ENCODE measurements at places on chromosomes 1 and 21.

DNA sequence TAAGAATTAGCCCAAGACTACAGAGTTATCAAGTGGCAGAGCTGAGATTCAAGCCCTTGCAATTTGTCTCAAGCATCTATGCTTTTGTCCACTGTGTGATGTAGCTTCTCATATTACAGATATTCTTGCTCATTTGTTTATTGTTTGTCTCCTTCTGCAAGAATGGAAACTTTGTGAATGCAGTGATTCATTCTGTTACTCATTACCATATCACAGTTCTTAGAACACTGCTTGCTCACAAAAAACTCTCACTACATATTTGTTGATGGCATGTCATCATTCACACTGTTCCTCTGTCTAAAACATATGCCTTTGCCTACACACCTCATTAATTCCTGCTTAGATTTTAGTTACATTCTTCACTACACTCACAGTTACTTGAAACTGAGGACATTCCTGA, 1198.9 kb downstream of the PLA2G4A start:
- no peak for DNase-seq

GRCh38 chr1:3467096-3468036, 12.9 kb downstream of the ARHGEF16 start:
- DNase-seq, result no peak

- DNase-seq, result no peak
Observed at GRCh38 chr1:248621770-248622169, 13.1 kb downstream of the OR2T11 start.

DNA sequence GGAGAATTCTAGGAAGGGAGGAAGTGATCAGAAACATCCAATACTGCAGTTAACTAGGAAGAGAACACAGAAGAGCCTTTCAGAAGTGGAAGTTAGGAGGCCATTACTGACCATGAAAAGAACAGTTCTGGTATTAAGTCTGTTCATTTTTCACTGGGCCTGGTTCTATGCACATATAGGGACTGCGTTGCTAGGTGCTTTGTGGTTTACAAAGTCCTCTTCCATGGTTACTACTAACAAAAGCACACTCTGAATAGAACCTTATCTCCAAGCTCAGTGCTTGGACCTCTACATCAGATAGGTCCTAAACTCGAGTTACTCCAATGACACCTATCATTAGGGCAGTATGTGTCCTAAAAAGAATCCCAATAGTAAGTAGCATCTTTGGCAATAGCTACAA, 75.4 kb downstream of the RPAP2 start:
- DNase-seq, result no peak

- DNase-seq, result no peak
Observed at GRCh38 chr1:81232420-81232819, 568.3 kb upstream of the ADGRL2 start.

DNA sequence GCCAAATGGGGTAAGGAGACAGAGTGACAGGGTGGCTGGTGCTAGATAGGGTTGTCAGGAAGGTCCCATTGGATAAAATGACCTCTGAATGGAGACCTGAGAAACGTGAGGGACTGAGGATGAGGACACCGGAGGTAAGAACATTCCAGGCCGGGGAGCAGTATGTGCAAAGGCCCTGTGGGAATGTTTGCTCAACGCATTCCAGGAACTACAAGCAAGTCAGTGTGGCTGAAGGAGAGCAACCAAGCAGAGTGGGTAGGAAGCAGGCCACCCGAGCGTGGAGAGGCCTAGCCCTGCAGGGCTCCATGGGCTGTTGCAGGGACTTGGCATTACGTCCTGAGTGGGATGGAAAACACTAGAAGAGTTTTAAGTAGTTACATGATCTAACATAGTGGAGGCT, 185.6 kb downstream of the ZBTB18 start:
- DNase-seq, result no peak

- peak; percentile 87 for DNase-seq
Observed at GRCh38 chr1:85464497-85465098, 361 bp downstream of the DDAH1 start.

DNA sequence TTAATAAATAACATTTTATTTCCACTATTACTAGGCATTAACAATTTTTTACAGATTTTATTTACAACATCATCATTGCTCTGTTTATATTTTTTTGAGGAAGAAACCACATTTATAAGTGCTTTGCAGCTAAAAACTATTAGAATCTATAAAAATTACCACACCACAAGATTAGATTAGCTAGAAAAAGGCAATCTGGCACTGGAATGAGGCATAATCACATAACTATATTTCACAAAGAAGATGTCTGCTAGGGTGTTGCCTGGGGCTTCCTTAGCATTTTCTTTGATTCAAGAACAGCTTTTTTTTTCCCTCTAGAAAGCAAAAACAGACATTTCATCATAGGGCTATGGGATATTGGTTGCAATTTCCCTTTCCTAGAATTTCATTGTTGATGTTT, 2169.2 kb downstream of the MRPL39 start:
- DNase-seq, result no peak

GRCh38 chr1:94156096-94156625, 35.2 kb upstream of the ABCA4 start:
- no peak for DNase-seq

GRCh38 chr1:26581287-26581651, 51.7 kb downstream of the RPS6KA1 start:
- DNase-seq, result no peak

GRCh38 chr1:55287723-55288122, 72.6 kb upstream of the USP24 start:
- no peak for DNase-seq

GRCh38 chr1:59083946-59084865, 212.7 kb upstream of the FGGY start:
- DNase-seq, result no peak

DNA sequence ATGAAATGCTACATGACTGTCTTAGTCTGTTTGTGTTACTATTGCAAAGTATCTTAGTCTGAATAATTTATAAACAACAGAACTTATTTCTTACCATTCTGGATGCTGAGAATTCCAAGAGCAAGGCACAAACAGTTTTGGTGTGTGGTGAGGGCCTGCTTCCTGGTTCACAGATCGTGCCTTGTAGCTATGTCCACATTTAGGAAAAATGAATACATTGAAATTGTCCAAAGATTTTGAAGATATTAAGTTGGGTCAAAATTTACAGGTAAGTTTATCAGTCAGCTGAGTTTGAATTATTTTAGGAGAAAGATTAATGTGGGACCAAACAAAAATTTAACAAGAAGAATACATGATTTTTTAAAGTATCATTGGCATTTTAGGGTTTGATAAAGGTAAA, 293.5 kb downstream of the LTN1 start:
- no peak for DNase-seq

GRCh38 chr1:232292239-232292638, 337.7 kb downstream of the SIPA1L2 start:
- no peak for DNase-seq

DNA sequence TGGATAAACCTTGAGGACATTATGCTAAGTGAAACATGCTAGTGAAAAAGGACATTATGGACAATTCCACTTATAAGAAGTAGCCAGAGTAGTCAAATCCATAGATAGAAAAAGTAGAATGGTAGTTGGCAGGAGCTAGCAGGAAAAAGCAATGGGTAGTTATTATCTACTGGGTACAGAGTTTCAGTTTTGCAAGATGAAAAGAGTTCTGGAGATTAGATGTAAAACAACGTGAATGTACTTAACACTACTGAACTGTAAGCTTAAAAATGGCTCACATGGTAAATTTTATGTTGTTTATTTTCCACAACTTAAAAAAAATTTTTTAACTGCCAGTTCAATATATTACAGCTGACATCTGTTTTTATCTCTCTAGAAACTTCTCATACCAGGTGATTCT, 19.4 kb downstream of the JAK1 start:
- no peak for DNase-seq

DNA sequence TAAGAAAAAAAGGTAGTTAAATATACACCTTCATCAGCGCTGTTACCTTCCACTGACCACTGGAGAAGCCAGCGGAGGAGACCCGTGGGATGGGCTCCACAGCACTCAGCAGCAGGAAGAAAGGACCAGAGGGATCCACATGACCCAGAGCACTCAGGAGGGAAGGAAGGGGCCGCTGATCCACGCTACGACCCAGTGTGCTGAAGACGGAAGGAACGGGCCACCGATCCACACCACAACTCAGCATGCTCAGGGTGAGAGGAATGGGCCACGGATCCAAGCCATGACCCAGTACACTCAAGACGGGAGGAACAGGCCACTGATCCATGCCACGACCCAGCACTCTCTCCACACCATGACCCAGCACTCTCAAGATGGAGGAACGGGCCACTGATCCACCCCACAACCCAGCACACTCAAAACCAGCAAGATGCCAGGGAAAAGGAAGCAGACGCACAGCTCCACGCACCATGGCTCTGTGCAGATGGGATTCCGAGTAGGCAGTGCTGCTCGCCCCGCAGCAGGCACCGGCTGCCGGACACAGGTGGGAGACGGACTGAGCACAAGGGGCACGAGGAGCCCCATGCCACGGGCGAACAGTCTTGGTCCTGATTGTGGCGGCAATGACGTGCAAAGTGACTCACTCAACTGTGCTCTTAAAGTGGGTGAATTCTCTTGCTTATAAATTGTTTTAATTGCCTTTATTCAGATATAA, 8.7 kb downstream of the WRAP73 start:
- DNase-seq, result no peak

GRCh38 chr1:61125263-61125662, 42.9 kb downstream of the NFIA start:
- no peak for DNase-seq

DNA sequence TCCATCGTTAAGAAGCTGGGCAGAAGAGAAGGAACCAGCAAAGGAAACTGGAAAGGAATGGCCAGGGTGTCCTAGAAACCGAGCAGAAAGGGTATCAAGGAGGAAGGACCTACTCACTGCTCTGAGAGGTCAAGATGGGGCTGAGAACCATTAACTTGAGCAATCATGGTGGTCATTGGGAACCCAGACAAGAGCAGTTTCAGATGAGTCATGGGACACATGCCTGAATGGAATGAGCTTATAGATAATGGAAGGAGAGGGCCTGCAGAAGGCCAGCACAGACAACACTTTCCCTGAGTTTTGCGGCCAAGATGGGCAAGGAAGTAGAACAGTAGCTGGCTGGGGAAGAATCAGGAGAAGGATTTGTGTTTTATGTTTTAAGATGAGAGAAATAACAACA, 383.2 kb downstream of the KIF26B start:
- DNase-seq, result no peak

DNA sequence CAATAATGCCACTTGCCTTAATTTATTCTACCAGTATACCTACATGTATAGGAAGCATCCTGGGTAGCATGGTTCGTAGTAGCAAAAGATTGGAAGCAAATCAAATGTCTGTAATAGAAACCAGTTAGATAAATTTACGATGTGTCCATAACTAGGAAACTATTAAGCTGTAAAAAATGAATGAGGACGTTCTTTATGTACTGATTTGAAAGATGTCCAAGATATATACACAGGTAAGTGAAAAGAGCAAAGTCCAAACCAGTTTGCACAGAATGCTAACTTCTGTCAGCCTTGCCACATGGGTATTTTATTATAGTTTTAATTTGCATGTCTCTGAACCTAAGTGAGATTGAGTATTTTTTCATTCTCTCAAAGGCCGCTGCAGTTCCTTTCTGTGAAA, 251.8 kb upstream of the IRF2BP2 start:
- DNase-seq, result no peak

DNA sequence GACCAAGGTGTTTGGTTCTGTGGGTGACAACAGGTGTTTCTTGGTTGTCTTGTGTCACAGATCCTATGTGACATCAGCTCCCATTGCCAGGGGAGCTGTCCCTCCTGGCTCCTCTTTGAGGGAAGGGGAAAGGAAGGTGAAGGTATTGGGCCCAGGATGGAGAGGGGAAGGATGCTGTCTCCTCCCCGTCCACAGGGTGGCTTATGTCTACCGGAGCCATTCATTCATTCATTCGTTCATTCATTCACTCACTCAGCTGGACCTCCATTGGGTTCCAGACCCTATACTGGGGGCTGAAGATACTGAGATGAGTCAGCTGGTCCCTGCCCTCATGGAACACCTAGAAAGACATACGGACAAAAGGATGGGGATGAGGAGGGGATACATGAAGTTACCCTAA, 38.9 kb downstream of the EPHB2 start:
- DNase-seq, result no peak

GRCh38 chr1:234893725-234894630, 234.7 kb downstream of the TOMM20 start:
- DNase-seq, result peak; percentile 70

GRCh38 chr1:39632682-39633417, 6.6 kb downstream of the HEYL start:
- peak; percentile 80 for DNase-seq

DNA sequence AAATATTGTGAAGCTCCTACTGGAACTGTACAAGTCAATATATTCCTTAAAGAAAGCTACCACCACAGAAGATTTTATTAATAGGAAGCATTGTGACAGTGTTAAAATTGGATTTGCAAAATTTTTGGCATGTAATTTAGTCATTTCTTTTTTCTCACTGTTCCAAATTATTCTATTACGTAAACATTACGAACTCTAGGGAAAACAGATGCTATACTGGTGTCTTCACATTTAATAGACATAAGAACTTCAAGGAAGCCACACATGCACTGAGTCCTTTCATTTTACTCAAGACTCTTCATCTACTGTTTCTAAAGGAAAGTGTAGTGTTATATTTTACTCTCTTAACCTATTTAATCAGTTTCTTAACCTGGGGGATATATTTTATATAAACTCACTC, 135.4 kb downstream of the HMCN1 start:
- DNase-seq, result no peak

- DNase-seq, result no peak
Observed at GRCh38 chr1:34929853-34930701, 627 bp upstream of the DLGAP3 start.

DNA sequence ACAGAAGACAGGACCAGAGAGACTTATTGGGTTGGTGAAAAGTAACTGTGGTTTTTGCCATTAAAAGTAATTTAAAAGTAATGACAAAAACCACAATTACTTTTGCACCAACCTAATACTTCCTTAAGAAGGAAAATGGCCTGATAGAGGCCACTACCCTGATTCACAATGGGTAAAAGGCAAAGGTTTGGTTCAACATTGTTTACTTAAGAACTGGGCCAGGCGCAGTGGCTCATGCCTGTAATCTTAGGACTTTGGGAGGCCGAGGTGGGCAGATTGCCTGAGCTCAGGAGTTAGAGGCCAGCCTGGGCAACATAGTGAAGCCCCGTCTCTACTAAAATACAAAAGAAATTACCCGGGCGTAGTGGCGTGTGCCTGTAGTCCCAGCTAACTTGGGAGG, 48.2 kb upstream of the RCOR3 start:
- DNase-seq, result no peak

- DNase-seq, result no peak
Observed at GRCh38 chr1:51541313-51542050, 22.4 kb upstream of the EPS15 start.

DNA sequence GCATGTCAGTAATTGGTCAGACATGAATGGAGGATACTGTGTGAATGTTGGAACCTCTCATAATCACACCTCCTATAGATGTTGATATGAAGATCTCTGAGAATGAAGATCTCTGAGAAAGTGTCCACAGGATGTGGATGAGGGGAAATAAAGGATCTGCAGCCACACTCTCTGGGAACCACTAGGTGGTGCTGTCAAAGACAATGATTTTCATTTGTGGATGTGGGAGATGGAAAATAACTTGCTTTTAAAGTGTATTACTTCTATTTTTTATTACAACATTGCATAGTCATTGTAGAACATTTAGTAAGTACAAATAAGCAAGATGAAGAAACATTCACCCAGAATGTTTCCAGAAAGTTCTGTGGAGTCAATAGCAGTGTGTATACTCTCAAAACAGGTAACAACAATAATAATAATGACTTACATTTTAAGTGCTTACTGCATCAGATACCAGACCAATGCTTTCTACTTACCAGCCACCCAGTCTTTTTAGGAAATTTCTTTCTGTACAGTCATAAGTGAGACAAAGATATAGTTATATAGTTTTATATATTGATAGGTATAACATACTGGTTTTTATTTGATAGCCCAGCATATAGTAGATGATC, 128.2 kb downstream of the ATG4C start:
- no peak for DNase-seq

Data from right forelimb (tissue), 1 donor.